ENCODE measurements at places on chromosomes 3 and 15.

DNA sequence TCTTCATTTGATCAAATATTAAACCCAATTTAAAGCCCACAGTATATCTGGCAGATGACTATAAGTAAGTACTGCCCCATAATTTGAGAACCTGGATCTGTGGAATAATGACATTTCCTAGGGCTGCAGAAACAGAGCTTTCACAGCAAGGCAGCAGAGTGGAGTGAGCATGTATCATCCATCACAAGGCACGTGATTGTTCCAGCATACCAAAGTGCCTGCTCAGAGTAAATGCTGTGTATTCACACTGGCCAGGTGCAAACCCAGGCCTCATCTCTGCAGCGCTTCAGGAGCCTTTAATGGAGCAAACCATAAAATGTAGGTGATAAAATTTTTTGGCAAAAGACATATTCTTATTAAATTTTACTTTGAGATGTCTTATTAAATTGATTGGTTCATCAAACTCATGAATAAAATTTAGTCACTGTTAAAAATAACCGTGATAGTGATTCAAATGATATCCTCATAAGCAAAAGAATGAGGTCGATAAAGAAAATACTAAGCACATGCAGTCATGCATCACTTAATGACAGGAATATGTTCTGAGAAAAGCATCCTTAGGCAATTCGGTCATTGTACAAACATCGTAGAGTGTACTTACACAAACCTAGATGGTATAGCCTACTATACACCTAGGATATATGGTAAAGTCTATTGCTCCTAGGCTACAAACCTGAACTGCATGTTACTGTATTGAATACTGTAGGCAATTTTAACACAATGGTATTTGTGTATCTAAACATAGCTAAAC is 99.3 kb upstream of the SLC24A5 start:
- DNase-seq: no peak

DNA sequence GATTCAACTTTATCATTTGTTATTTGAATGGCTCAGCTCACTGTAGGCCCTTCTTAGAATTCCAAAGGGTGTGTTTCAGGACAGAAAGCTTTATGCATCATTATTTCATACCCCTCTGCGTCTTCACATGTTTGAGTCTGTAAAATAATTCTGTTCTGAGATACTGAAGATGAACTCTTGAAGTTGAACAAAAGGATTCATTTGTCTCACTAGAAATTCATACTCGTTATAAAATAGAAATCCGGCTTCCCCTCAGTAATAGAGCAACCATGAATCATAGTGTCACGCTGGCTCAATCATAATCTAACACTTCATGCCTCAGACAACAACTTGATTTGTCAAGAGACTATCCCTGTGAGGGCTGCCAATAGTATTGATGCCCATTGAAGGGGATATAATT is 1015.4 kb upstream of the SEMA6D start:
- no peak for DNase-seq

DNA sequence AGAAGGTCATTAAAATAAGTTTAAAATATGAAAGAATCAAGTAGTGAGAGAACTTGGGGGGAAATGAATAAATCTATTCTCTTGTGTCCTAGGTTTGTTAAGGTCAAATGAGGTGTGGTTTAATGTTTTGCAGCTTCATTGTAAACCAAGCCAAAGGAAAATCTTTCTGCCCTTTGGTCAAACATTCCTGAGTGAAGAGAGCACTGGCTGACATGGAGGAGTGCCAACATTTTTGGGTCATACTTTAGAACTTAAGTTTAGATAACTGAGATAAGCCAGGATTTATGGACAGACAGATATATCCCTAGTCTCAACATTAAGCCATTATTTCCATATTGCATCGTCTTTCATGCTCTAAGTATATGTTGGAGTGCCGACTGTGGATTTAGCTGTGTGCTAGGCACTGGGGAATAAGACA is 66.4 kb downstream of the PTPRG start:
- DNase-seq: no peak

DNA sequence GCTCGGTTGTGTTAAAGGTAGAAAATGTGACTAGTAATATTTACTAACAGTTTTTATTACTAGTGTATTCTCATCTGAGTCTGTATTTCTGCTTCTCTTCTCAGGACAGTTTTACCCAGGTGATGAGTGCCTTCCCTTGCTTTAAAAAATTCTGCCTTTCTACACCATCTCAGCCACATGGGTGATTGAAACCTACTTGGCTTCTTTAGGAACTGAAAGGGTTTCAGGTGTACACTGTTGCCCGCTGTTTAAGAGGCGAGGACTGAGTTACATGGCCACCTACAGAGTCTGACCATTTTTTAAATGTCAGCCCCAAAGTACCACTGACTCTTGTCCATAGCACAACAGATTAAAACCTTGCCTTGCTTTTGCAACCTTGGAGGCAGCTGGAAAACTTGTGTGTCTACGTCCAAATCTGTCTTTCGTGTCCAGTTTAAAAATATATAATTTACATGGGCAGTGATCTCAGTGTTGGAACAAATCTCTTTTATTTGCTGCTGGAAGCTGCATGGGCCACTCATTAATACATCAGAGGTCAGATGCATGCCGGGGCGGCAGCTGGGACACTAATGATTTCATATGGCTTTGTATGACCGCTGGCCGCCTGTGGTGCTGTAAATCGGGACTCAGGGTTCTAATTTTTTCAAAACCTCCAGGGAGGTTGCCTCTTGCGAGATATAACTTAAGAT is 44.6 kb downstream of the TRIM71 start:
- no peak for DNase-seq

- no peak for DNase-seq
These were observed 75.3 kb upstream of the BLM start for GRCh38 chr15:90641581-90642463.

DNA sequence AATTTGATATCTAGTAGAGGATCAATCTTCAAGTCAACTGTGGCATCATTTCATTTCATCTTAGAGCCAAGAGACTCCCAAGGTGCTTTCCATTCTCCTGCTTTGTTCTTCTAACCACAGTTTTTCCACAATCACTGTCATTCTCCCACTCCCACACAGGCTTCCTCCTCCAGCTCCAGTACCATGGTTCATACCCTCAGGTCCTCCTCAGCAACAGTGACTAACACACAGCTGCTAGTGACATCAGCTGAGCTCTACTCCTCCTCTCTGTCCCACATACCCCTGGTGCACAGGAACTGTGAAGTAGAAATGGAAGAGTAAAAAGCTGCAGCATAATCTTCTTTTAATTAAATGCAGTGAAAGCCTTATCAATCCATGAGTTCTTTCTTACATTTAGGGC is 200.2 kb upstream of the DPH6 start:
- DNase-seq: no peak

DNA sequence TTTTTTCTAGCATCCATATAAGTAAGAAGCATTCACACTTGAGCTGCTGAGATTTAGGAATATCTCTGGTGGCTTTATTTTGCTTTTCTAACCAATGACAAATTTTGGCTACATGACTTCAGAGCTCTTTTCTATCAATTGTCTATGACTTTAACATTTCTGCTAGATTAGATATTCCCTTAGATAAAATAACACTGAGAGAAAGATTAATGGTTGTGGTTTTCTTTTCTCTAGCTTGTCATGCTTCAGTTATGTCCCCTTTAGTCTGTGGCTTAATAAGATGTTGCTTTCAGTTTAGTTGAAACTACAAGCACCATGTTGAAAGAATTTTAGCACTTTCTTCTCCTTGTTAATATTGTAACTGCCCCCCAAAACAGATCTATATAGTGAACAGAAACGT is 665.6 kb upstream of the CCDC54 start:
- DNase-seq: no peak

- DNase-seq: no peak
These were observed 413.6 kb upstream of the ARL6 start for GRCh38 chr3:97350971-97351370.

DNA sequence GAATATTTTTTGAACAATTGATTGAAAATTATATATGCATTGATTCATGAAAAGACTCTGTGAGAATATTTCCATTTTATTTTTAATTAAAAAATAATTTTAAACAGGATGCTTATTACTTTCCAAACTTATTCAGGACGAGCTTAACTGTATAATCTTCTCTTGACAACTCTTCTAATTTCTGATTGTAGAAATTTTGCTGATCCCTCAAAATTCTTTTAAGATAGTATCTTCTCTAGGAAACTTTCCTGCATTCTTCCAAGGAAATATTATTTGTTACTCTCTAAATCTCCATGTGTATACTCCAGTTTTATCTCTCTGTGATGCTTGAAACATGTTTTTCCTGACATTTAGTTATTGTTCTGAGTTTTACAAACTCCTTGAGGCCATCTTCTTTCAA is 197.2 kb downstream of the BCHE start:
- no peak for DNase-seq

DNA sequence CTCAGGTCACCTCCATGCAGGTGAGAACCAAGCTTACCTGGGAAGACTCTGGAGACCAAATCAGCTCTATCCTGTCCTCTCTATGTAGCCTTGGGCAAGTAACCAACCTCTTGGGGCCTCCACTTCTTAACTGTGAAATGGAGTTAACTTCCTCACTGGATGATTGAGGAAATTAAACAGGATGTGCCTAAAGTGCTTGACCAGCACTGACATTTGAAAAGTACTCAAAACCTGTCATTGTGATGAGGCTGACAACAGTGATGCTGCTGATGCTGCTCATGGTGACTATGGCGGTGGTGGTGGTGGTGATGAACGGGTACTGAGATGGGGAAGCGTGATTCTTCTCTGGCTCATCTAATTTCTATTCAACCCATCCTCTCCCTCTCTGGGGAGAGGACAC is 22.3 kb downstream of the VIPR1 start:
- no peak for DNase-seq

DNA sequence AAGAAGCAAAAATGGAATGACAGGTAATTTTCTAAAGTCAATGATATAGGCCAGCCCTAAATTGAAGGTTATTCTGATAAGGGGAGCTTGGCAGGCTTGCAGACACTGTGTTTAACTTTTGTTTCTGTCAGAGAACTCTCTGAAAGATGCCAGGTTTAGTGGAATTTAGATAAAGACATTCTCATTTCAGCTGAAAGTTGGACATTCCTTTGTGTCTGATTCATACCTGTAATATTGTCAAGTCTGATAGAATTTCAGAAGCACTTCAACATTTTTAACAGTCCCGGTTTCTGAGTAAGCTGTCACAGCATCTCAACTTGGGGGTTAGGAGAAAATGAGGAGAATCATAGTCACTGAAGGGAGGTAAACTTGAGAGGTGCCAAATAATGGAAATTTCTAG is 84.0 kb downstream of the DIPK2A start:
- no peak for DNase-seq
